ENCODE measurements at places on chromosomes 11 and 22.

DNA sequence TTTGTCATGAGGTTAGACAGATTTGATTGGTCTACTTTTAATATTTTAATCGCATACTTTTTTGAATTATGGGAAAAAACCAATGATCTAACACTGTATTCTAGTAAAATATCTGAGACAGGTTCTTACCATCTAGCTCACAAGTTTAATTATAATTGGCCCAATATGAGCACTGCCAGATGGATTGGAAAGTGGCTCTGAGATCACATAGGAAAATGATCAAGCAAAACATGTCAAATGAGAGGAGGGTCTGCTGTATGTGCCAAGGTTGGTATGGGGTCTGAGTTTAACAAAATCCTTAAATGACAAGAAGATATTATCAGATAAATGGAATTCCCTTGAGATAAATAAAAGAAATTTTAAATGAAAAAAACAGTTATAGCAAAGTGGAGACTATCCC lies 264.7 kb downstream of the TTC28 start:
- DNase-seq, result no peak

DNA sequence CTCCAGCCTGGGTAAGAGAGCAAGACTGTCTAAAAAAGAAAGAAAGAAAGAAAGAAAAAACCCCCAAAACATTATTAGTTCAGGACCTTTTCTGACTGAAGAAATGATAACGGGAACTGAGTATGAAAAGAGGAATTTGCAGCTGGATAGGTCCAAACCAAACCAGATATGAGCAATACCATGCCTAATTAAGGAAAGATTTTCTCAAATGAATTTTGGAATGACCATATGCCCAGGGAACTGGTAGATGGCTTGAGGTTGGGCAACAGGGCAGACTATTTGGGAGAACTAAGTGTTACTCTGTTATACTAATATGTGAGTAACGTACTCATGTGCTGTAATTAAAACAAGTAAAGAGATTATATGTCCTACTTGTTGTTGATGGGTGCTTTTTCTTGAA lies 186.1 kb downstream of the TMEM135 start:
- no peak for DNase-seq

DNA sequence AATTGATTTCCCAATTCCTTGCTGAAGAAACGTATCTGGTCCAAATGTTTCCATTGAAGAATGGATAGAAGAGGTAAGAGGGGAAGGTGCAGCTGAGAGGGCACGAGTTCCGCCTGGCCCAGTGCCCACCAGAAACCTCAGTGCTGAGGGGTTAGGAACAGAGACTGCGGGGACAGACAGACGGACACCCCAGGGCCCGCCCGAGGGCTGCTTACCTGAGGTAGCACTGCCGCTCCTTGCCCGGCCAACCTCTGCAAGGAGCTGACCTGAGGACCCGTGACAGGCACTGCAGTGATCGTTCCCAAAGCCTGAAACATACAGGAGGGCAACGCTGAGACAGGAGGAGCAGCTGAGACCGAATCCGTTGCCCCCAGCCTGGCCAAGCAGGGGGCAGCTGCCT lies 89.6 kb downstream of the PHF21B start:
- DNase-seq, result no peak

DNA sequence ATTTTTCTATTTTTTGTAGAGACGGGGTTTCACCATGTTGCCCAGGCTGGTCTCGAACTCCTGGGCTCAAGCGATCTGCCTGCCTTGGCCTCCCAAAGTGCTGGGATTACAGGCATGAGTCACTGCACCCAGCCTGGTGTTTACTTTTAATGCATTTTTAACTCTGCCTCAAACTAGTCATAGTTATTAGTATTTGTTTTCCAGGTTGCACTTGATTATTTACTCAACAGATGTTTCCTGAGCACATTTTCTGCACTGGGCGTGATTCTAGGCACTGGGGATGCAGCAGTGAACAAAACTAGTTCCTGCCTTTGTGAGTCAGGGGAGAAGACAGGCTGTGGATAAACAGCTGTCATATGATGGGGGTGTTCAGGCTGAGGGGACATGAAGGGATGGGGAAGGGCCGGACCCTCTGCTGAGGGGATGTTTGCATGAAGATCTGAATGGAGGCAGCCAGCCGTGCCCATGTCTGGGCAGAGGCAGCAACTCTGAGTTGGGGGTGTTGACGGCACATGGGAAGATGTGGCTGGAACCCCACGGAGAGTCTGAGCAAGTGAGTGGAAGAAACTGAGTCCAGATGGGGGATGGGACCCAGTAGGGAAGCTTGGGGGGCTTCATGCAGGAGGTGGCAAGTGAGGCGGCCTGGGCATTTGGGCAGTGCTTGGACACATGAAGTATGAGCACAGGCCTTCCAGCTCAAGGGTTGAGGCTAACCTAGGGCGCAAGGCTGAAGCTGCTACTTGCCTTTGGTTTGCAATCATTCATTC lies 34.4 kb downstream of the MPPED1 start:
- no peak for DNase-seq

GRCh38 chr11:95586155-95586554 lies 203.4 kb downstream of the FAM76B start:
- DNase-seq, result no peak

GRCh38 chr11:125085301-125086081 lies 22.4 kb downstream of the SLC37A2 start:
- no peak for DNase-seq

GRCh38 chr11:76574406-76574805 lies 96.1 kb downstream of the LRRC32 start:
- peak; percentile 47 for DNase-seq

DNA sequence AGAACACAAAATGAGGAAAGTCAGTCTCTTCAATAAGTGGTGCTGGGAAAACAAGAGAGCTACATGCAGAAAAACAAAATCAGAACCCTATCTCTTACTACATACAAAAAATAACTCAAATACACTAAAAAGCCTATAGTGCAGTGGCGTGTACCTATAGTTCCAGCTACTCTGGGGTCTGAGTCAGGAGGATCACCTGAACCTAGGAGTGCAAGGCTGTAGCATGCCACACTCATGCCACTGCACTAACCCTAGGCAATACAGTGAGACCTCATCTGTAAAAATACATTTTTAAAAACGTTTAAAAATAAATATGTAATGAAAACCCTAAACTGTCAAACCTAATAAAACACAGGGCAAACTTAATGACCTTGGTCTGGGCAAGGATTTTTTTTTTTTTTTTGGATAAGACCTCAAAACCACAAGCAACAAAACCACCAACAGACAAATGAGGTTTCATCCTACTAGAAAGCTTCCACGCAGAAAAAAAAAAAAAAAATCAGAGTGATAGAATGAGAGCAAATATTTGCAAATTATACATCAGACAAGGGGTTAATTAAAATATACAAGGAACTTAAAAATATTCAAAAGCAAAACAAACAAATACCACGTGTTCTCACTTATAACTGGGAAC lies 35.2 kb downstream of the XKR3 start:
- DNase-seq, result no peak

- no peak for DNase-seq
Observed at GRCh38 chr11:121191818-121192217, 90.8 kb downstream of the TECTA start.

- DNase-seq, result no peak
Observed at GRCh38 chr11:3955299-3955665, 99.8 kb downstream of the STIM1 start.

- DNase-seq, result no peak
Observed at GRCh38 chr11:29364006-29364405, 652.8 kb downstream of the KCNA4 start.
